ENCODE measurements at places on chromosomes 1 and 21.

DNA sequence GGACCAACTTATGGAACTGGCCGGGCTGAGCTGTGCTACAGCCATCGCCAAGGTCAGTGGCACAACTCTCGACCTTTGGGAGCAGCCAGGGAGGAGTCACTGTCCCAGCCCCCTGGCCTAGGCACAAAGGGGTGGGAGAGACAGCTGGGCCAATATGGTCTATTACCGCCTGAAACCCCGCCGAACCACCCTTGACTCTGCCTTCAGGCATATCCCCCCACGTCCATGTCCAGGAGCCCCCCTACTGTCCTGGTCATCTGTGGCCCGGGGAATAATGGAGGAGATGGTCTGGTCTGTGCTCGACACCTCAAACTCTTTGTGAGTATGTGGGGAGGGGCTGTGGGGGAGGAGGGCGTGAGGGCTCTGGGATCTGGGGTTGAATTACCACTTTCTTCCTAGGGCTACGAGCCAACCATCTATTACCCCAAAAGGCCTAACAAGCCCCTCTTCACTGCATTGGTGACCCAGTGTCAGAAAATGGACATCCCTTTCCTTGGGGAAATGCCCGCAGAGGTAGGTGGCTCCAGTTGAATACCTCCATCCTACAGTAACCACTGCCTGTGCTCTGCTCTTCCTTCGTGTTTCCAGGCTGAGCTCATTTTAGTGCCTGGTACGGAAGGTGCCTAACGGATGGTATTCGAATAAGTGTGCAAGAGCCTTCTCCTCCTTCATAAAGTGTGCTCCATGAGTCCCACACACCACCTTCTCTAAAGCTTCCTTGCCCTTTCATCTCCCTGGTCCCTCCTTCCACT, 758 bp downstream of the NAXE start:
- peak; percentile 20 for DNase-seq

DNA sequence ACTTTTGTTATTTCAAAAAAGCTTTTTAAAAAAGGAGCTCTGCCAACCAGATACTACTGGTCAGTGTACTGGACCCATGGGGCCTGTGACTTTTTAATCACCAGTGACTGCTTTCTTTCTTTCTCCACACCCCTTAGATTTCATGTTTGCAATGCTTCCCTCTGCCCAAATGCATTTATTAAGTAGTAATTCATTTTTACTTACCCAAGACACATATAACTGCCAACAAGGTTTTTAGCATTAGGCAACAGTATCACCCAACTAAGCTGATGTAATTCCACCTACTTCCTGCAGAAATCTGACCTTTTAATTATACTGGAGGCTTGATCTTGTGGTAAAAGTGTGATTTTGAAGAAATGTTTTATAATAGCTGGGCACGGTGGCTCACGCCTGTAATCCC, 12.5 kb downstream of the MECR start:
- DNase-seq, result no peak

GRCh38 chr1:79585801-79586200, 579.3 kb upstream of the ADGRL4 start:
- no peak for DNase-seq

DNA sequence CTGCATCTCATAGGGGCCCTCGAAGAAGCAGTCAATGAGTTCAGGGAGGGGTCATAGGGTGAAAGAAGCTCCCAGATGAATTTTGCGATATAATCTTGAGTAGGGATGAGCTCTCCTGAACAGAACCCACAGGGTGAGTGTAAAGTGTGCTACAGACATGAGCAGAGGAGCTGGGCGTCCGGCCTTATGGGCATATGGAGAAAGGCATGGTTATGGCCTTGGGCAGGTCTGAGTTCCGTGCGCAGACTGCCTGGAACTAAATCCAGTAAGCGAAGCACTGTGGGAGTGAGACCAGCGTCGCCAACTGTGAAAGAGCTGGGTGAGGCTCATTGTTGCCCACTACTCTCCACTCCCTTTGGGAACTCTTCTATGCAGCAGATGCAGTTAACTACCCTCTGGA, 28.7 kb downstream of the NSL1 start:
- no peak for DNase-seq

DNA sequence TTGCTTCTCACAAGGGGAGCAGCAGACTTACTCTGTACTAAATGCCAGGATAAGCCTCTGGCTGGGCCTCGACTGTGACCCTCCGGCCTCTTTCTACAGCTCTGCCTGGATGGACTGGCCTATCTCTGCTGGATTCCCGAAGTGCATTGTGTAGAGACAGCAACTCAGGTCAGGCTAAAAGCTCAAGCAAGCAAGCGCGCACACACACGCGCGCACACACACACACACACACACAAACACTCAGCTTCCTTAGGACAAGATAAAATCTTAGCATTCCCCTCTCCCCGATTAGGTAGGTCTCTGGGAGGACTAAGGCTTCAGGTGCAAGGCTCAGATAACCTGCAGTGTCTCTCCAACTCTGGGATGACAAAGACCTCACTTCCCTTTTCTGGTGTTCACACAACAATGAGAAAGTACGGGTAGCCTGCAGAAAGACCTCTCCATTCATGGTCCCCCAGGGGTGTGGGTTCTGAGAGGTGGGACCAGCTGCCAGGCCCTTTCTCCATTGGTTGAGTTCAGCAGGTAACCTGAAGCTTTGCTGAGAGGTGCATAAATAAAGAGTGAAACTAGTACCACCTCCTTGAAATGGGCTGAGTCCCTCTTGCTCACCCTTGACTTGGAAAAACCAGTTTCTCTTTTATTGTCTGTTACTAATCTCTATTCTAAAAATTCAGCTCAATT, 155.1 kb upstream of the CAMK1G start:
- DNase-seq, result no peak

GRCh38 chr1:244319283-244320132, 132.2 kb downstream of the ADSS2 start:
- peak; percentile 61 for DNase-seq

Data from activated CD4-positive, alpha-beta T cell treated with anti-CD3 and anti-CD28 coated beads for 48 hours (primary cell).